Endothelial cell (in vitro differentiated cells): ENCODE measurements at places on chromosomes 3 and 15.

DNA sequence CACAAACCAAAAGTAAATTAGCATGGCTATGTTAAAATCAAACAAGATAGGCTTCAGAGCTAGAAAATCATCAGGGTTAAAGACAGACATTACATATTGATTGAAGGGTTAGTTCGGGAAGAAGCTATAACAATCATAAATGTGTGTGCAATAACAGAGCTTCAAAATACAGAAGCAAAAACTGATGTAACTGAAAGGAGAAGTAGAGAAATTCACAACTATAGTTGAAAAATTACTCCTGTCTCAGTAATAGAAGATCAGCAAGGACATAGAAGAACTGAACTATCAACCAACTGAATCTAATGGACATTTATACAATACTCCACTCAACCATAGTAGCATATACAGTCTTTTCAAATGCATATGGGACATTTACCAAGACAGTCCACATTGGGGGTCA lies 59.4 kb downstream of the MCTP2 start:
- DNase-seq = no peak

GRCh38 chr3:13767896-13768295 lies 112.0 kb downstream of the WNT7A start:
- no peak for DNase-seq

DNA sequence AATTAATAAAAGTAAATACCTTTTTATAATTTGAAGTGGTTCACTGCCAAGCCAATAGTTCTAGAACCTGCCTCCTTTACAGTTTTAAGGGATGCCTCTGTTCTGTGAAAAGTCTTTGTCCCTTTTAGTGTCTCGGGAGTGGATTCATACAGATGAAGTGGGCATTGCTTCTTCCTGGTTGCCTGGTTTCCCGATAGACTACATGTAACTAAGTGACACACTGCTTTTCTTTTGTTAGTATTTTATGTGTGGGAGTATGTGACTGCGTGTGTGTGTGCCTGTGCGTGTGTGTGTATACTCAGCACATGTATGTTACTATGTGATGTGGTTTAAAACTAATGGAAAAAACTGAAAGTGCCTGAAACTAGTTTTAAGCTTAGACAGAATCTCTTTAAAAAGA lies 21.1 kb downstream of the PSMD6 start:
- DNase-seq = no peak

DNA sequence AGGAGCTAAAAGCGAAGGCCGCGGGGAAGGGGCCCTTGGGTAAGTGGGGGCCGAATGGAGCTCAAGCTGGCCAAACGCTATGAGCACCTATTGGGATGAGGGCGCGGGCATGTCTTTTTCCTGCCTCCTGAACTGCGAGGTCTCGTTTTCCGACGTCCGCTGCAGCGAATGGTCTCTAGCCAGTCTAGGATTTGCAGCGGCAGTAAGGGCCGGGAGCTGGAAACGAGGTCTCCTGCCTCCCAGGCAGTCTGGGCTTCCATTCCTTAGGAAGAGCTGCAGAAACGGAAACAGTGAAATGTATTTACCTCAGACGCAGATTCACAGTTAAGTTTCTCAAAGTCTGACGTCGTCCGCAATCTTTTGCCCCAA lies 517 bp downstream of the TMA7 start:
- peak; percentile 36 for DNase-seq

GRCh38 chr15:27066446-27066845 lies 95.5 kb downstream of the GABRG3 start:
- DNase-seq = no peak

GRCh38 chr15:44034933-44035624 lies 160.0 kb downstream of the FRMD5 start:
- no peak for DNase-seq

- DNase-seq = no peak
These were observed 36.7 kb downstream of the CMTM7 start for GRCh38 chr3:32428092-32429068.
